ENCODE measurements at places on chromosomes 2 and 18.

- no peaks in the 10 kb centered on the region for H3K36me3 ChIP-seq
- peaks cover 15% of the 10 kb centered on the region for H3K27me3 ChIP-seq
- no peaks in the 10 kb centered on the region for H3K4me1 ChIP-seq
- no peak overlapping the region for H3K4me3 ChIP-seq
These were observed 17.7 kb downstream of the SERPINB12 start for GRCh38 chr18:63559567-63560491.

- no peak overlapping the region for H3K27ac ChIP-seq
- H3K4me3 ChIP-seq, result no peak overlapping the region
- no peaks in the 10 kb centered on the region for H3K36me3 ChIP-seq
- H3K27me3 ChIP-seq, result peaks cover 54% of the 10 kb centered on the region
- no peaks in the 10 kb centered on the region for H3K4me1 ChIP-seq
These were observed 12.9 kb downstream of the FZD7 start for GRCh38 chr2:202046572-202046971.

- no peak for DNase-seq
- no peak overlapping the region for H3K27ac ChIP-seq
- no peak overlapping the region for H3K4me3 ChIP-seq
- no peaks in the 10 kb centered on the region for H3K4me1 ChIP-seq
- H3K36me3 ChIP-seq, result no peaks in the 10 kb centered on the region
These were observed 12.0 kb downstream of the LRRC30 start for GRCh38 chr18:7242926-7243325.

- no peaks in the 10 kb centered on the region for H3K4me1 ChIP-seq
- DNase-seq, result no peak
These were observed 285.7 kb upstream of the UBE2E3 start for GRCh38 chr2:180694445-180695421.

DNA sequence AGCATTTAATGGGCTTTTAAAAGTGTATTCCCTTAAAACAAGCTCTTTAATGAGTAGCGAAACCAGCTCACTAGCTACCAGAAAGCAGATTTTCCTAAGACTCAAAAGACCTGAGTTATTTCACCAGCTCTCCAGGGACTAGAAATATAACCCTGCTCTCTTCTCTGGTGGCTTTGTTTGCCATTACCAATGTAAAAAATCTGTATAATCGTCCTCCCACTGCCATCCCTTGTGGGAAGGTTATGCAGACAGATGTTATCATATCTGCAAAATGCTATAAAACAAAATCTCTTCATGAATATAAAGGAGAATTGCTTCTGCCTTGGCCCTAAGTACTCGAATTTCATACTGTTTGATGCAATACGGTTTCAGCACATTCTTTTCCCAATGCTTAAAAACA lies 335.2 kb downstream of the NUP35 start:
- no peak for DNase-seq
- H3K4me3 ChIP-seq, result no peak overlapping the region
- no peaks in the 10 kb centered on the region for H3K27me3 ChIP-seq
- H3K27ac ChIP-seq, result no peak overlapping the region
- H3K36me3 ChIP-seq, result no peaks in the 10 kb centered on the region

DNA sequence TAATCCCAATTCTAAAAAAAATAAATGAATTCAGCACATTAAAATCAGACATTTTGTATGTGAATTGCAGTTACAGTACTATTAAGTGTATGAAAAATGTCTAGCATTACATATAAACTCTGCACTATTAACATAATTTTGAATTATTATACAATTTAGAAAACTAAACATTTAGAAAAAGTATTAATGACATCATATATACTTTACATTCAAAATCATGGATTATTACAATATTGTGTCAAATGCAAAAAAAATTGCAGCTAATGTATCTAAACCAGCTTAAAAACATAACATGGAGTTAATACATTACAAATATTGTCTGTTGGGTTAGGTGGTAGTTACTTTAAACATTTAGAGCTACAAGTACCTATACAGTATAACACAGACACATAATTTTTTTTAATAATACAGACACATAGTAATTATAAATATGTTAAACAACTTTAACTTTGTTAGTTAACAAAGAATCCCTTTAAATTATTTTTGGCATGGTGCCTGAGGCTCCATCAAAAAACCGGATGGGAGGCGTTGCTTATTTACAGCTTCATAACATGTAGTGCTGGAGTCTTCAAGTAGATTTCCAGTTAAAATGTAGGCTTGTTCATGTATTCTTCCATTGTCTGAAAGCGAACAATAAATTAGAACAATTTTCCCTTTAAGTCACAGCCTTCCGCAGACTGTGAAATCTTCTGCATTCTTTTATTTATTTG lies 79.1 kb downstream of the AP1S3 start:
- DNase-seq, result no peak
- H3K36me3 ChIP-seq, result no peaks in the 10 kb centered on the region
- no peak overlapping the region for H3K27ac ChIP-seq
- no peaks in the 10 kb centered on the region for H3K27me3 ChIP-seq
- peaks cover 37% of the 10 kb centered on the region for H3K4me1 ChIP-seq

DNA sequence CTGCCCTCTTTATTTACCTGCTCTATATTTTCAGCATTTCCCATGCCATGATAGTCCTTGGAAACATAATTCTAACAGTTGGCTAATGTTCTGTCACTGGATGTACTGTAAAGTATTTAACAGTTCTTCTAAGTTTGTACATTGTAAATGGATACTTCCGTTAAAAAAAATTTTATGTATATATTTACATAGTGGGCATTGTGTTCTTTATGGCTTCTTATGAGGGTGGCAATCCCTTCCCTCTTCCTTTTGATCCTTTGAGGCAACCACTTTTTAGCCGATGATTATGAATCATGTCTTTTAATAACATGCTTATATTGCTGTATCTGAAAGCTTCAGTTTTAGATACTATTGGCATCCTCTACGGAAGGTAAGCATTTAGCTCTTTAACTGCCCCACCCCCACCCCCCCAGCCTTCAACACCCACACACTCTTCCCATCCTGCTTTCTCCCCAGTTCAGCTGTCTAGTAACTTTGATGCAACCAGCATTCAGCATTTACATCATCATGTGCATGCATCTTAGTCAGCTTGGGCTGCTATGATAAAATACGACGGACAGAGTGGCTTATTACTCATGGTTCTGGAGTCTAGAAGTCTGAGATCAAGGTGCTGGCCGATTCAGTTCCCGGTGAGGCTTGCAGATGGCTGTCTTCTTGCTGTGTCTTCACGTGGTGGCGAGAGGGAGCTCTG lies 21.0 kb upstream of the EDAR start:
- no peaks in the 10 kb centered on the region for H3K36me3 ChIP-seq
- no peak for DNase-seq
- H3K4me3 ChIP-seq, result no peak overlapping the region
- H3K27me3 ChIP-seq, result no peaks in the 10 kb centered on the region
- H3K4me1 ChIP-seq, result no peaks in the 10 kb centered on the region

- no peak overlapping the region for H3K4me3 ChIP-seq
- DNase-seq, result no peak
- H3K27me3 ChIP-seq, result no peaks in the 10 kb centered on the region
- no peak overlapping the region for H3K27ac ChIP-seq
- peaks cover 25% of the 10 kb centered on the region for H3K36me3 ChIP-seq
These were observed 80.9 kb downstream of the GALNT1 start for GRCh38 chr18:35662293-35663062.

DNA sequence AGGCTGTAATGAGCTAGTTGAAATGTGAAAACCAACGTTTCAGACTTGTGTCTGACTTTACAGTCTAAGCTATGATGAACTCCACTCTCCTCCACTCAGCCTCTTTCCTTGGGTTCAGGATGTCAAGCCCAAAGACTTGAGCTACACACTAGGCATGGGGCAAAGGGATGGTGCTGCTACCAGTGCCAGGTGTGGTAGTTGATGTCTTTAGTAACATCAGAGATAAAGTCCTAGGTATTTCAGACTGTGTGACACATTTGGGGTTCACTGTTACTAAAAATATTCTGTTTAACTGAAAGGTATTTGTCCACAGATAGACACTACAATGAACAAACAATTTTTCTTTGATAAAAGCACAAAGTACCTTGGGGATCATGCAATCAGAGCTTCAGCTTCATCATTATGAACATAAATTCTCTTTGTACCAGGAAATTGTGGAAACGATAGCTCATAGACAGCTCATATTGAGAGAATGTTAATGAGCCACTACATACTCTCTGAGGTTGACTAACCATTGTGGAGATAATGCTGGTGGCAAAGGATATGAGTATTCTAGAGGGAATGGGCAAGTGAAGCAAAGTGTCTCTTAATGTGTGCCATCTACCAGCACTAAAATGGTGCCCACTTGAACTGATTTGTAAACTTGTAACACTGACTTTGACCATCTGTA lies 253.7 kb upstream of the THUMPD2 start:
- H3K4me3 ChIP-seq, result no peak overlapping the region
- DNase-seq, result no peak
- peaks cover 15% of the 10 kb centered on the region for H3K4me1 ChIP-seq
- H3K27me3 ChIP-seq, result no peaks in the 10 kb centered on the region

- no peak overlapping the region for H3K27ac ChIP-seq
- no peak for DNase-seq
- H3K4me3 ChIP-seq, result no peak overlapping the region
- no peaks in the 10 kb centered on the region for H3K36me3 ChIP-seq
These were observed 186.3 kb downstream of the TCF4 start for GRCh38 chr18:55401638-55402191.

GRCh38 chr2:3468296-3468988 lies 50.9 kb downstream of the ADI1 start:
- H3K27me3 ChIP-seq, result no peaks in the 10 kb centered on the region
- no peak for DNase-seq
- H3K27ac ChIP-seq, result no peak overlapping the region
- peaks cover 9% of the 10 kb centered on the region for H3K36me3 ChIP-seq
- no peaks in the 10 kb centered on the region for H3K4me1 ChIP-seq

- H3K4me1 ChIP-seq, result no peaks in the 10 kb centered on the region
- H3K27ac ChIP-seq, result no peak overlapping the region
- no peak overlapping the region for H3K4me3 ChIP-seq
- H3K36me3 ChIP-seq, result no peaks in the 10 kb centered on the region
- H3K27me3 ChIP-seq, result no peaks in the 10 kb centered on the region
These were observed 269.8 kb upstream of the MMADHC start for GRCh38 chr2:149857344-149857743.

GRCh38 chr18:79784071-79784913 lies 13.4 kb upstream of the KCNG2 start:
- DNase-seq, result no peak
- H3K4me3 ChIP-seq, result no peak overlapping the region
- H3K27me3 ChIP-seq, result peaks cover 24% of the 10 kb centered on the region
- no peak overlapping the region for H3K27ac ChIP-seq

DNA sequence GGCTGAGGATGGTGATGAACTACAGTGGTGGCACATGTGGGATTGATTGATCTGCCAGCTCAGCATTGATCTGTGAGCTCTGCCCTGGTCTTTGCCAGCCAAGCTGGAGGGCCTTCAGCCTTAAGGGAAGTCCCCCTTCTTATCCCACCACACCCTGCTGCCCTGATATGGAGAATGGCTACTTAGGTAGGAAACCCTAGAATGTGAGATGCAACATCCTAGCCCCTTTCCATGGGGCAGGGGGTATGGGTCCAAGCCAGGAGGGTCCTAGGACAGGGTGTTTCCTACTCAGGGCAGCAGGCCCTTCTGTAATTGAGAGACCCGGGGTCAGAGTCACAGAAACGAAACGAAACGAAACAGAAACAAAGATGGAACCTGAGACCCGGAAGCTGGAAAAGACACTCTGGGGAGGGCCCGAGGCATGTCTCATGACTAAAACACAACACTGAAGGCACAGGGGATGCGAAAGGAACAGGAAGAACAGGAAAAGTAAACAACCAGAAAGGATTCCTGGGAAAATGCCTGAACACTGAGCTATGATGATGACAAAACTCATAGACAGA lies 16.9 kb upstream of the SULT1C2 start:
- peaks cover 2% of the 10 kb centered on the region for H3K27me3 ChIP-seq
- no peak overlapping the region for H3K27ac ChIP-seq
- H3K4me3 ChIP-seq, result no peak overlapping the region
- no peaks in the 10 kb centered on the region for H3K36me3 ChIP-seq
- H3K4me1 ChIP-seq, result no peaks in the 10 kb centered on the region

- H3K4me1 ChIP-seq, result no peaks in the 10 kb centered on the region
- DNase-seq, result no peak
- H3K27ac ChIP-seq, result no peak overlapping the region
- no peaks in the 10 kb centered on the region for H3K36me3 ChIP-seq
- H3K4me3 ChIP-seq, result no peak overlapping the region
- H3K27me3 ChIP-seq, result no peaks in the 10 kb centered on the region
These were observed 18.4 kb downstream of the SCN9A start for GRCh38 chr2:166357068-166357949.

- H3K4me1 ChIP-seq, result no peaks in the 10 kb centered on the region
- H3K4me3 ChIP-seq, result no peak overlapping the region
- H3K36me3 ChIP-seq, result no peaks in the 10 kb centered on the region
- no peak for DNase-seq
- peaks cover 13% of the 10 kb centered on the region for H3K27me3 ChIP-seq
These were observed 23.1 kb downstream of the PLA2R1 start for GRCh38 chr2:160039166-160039903.

- H3K27ac ChIP-seq, result no peak overlapping the region
- no peaks in the 10 kb centered on the region for H3K36me3 ChIP-seq
- peaks cover 25% of the 10 kb centered on the region for H3K27me3 ChIP-seq
- no peaks in the 10 kb centered on the region for H3K4me1 ChIP-seq
- DNase-seq, result no peak
These were observed 113.9 kb downstream of the MREG start for GRCh38 chr2:215899141-215900074.

DNA sequence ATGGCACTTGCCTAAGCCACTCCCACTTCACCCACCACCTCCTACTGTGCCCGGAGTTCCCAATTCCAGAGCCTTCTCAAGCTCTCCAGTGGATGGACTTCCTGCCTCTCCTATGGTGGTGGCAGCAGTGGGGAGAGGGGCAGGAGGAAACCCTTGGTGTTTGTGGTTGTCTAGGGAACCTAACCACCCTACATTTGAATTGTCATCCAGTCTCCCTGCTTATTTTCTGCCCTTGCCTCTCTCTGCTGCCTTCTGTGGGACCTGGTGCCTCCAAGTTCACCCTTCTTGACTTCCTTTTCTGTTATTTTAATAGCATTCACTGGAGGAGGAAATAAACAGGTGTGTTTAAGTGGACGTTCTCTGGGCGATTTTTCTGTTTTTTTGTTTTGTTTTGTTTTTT lies 50.0 kb upstream of the HPCAL1 start:
- peaks cover 11% of the 10 kb centered on the region for H3K36me3 ChIP-seq
- peaks cover 16% of the 10 kb centered on the region for H3K4me1 ChIP-seq
- no peak overlapping the region for H3K4me3 ChIP-seq
- no peak for DNase-seq
- H3K27me3 ChIP-seq, result peaks cover 24% of the 10 kb centered on the region
- no peak overlapping the region for H3K27ac ChIP-seq

GRCh38 chr2:226799211-226799975 lies at the start of gene IRS1:
Gene IRS1, minus strand, starts transcription at chr2:226799820. Its CDS starts 1,082 bp downstream, at chr2:226798738.
- peak within 1 kb of the TSS; percentile 83 for H3K27ac ChIP-seq
- peaks cover 36% of the 10 kb centered on the region for H3K4me1 ChIP-seq
- H3K27me3 ChIP-seq, result peaks cover 7% of the 10 kb centered on the region
- H3K36me3 ChIP-seq, result no peaks in the 10 kb centered on the region
- DNase-seq, result peak; percentile 73
- H3K4me3 ChIP-seq, result peak within 1 kb of the TSS; percentile 86

GRCh38 chr18:74249181-74249968 lies 42.4 kb downstream of the CYB5A start:
- no peak overlapping the region for H3K27ac ChIP-seq
- peaks cover 14% of the 10 kb centered on the region for H3K4me1 ChIP-seq
- DNase-seq, result no peak
- no peak overlapping the region for H3K4me3 ChIP-seq
- H3K27me3 ChIP-seq, result peaks cover 4% of the 10 kb centered on the region

GRCh38 chr18:33838054-33838453 lies 260.0 kb downstream of the ASXL3 start:
- no peak for DNase-seq
- no peaks in the 10 kb centered on the region for H3K27me3 ChIP-seq
- H3K4me1 ChIP-seq, result no peaks in the 10 kb centered on the region
- H3K27ac ChIP-seq, result no peak overlapping the region
- no peak overlapping the region for H3K4me3 ChIP-seq
- H3K36me3 ChIP-seq, result no peaks in the 10 kb centered on the region

Data from activated CD8-positive, alpha-beta memory T cell treated with anti-CD3 and anti-CD28 coated beads, Interleukin-2, amount 10 ng/mL, durations not matched to agents 7 days and 5 days (primary cell).